ENCODE measurements at places on chromosomes 3 and 15.

DNA sequence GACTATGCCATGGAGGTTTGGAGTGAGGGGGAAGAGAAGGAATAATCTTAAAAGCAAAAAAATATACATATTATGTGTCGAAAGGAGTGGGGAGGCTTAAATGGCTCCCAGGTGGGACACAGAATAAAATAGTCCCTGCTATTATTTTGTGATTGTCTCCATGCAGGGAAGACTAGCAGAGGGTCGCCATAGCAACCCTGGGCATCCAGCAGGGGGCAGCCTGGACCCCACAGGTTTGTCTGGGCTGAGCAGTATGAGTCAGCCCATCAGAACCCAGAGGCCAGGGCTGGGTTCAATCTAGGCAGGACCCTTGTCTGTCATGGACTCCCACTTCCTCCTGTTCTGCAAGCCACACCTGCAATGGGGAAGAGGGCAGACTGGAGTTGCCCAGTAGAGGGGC, 17.6 kb upstream of the LINGO1 start:
- no peak for DNase-seq

DNA sequence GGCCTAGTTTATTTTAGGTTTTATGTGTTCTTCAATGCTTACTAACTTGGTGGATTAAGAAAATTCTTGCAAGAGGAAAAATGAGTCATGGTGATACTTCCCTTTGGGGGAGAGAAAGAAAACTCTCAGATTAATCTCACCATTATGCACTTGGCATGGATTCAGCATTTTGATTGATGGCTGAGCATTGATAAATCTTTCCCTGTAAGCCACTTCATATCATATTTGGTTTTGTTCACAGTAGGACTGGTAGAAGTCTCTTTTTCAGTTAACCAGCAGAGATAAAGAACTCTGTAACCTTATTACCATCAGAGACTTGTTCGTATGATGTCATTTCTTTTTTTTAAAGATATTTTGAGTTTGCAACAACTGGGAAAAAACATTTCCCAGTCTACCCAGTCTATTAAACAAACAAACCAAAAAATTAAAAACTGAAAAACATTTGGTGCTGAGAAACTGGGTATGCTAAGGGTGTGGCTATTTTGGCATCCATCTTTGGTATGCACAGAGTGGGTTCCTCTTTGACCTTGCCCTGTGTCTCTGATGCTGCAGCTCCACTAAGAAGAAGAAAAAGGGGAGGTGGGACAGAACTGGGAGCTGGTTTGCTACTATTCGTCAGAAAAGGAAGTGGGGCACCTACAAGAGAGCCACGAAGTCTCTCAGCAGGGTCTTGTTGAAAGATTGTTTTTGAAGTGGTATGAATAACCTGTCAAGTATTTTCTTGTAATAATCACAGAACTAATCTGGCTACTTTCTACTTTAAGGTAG, 17.2 kb downstream of the TMOD3 start:
- no peak for DNase-seq

DNA sequence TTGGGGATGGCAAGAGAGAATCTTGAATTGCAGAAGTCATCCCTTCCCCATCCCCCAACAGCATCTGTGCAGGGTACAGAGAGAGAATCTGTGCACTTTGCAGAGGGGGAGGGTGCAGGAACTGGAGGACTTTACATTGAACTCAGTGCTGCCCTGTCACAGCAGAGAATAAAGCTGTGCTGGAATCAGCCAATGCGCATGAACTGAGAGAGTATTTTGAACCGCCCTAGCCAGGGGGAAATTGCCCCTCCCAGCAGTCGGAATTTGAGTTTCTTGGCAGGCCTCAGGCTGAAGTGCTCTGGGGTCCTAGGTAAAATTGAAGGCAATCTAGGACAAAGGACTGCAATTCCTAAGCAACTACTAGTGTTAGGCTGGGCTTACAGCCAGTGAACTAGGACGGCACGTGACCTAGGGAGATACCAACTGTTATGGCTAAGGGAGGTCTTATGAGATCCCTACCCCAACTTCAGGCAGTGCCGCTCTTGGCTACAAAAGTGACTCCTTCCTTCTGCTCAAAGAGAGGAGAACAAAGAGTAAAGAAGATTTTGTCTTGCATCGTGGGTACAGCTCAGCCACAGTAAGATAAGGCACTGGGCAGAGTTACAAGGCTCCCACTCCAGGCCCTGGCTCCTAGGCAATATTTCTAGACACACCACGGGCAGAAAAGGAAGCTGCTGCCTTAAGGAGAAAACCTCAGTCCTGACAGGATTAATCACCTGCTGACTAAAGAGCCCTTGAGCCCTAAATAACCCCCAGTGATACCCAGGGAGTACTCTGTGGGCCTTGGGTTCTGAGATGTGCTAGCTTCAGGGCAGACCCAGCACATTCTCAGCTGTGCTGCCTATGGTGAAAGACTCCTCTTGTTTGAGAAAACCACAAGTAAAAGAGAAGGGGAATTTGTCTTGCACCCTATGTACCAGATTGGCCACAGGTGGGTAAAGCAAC, 300.5 kb upstream of the ALCAM start:
- no peak for DNase-seq

DNA sequence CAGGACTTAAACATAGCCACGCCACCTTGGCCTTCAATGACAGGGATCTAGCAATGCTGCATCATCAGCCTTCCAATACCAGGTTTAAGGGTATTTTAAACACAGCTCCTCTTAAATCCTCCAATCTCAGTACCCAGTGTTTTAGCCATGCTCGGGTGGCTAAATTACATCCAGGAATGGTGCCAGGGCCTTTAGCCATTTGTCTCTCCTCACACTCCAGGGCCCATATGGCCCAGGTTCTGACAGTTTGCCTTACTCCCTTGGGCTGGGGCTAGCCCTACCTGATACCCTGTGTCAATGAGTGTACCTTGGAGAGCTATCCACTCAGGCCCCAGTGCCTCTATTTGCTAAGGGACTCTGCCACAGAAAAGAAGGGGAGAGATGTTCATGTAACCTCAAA, 29.4 kb downstream of the ZNF589 start:
- no peak for DNase-seq

DNA sequence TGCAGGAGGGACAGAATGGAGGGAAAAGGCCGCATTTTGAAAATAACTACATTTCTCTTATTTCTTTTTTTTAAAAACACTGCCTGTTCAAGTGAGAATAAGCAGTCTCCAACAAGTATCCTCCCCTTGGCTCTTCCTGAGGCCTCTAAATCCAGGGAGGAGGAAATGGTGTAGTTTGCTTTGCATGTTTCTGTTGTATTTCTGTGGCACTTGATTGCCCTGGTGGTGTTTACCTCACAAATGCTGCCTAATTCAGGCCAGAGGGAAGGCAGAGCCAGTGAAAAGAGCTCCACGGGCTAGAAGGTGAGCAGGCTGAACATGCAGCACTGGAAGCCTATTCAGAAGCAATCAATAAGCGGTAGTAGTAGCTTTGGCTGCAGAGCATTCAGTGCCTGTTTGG, 149.3 kb upstream of the ATP11B start:
- peak; percentile 71 for DNase-seq

- no peak for DNase-seq
Measured at GRCh38 chr15:61132211-61132610, 96.9 kb downstream of the RORA start.

- peak; percentile 3 for DNase-seq
Measured at GRCh38 chr3:11539677-11540076, 104.0 kb downstream of the VGLL4 start.

DNA sequence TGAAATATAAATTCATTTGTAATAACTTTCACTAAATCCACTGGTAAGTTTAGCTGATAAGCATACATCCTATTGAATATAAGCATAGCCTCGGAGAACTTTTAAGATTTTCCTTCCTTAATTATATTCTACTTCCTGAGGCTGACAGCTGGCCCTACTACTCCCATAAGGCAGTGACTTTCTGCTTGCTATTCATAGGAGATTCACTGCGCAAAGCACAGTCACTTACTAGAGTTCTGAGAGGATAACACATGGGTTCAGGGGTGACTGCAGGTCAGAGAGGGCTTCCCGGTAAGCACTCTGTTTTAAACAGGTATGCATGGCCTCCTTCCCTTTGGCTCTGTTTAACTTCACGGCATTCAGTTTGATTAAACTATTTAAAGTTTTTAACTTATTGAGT, 75.8 kb downstream of the FAIM start:
- DNase-seq = no peak

GRCh38 chr3:96209699-96210098, 604.7 kb upstream of the EPHA6 start:
- DNase-seq = no peak

GRCh38 chr15:26325495-26325894, 447.4 kb downstream of the GABRB3 start:
- DNase-seq = no peak

GRCh38 chr15:49265911-49266310, 95.9 kb downstream of the GALK2 start:
- no peak for DNase-seq

DNA sequence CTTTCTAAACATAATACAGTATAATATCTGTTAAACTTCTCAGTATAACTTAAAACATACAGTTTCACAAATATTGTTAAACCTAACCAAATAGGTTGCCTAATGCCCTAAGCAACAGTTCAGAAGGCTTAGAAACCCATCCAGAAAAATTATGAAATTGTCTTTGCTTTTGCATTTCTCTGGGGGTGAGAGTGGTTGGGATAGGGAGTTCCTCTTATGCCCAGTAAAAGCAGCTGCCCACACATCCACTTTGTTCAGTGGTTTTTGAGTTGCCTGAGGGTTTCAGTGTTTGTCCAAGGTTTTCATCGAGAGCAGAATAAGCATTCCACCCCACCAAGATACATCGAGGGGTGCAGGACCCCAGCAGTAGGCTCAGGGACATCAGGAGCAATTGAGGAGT, 179.4 kb downstream of the CDIN1 start:
- no peak for DNase-seq

GRCh38 chr3:72961752-72962151, 34.9 kb upstream of the PPP4R2 start:
- no peak for DNase-seq

DNA sequence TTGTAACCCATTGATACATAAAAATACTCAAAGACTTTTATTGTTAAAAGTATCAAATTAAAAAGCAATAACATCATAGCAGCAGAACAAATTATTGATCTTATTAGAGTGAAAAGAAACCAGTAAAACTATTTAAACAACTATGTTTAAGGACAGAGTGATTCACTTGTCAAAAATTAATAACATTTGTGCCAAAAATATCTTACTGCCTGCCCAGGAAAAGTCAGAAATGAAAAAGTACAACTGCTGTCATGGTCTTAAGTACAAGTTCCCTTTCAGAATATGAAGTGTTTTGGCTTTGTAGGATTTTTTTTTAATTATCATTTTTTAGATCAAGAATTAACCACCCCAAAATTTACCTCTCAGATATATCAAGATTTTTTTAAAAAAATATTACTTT, 3.4 kb downstream of the IFT57 start:
- no peak for DNase-seq

- no peak for DNase-seq
Measured at GRCh38 chr3:50264383-50264963, 4.5 kb upstream of the SEMA3B start.

GRCh38 chr3:39176025-39176714, 16.2 kb downstream of the XIRP1 start:
- no peak for DNase-seq

- no peak for DNase-seq
Measured at GRCh38 chr15:36701336-36701735, 121.9 kb downstream of the CDIN1 start.

DNA sequence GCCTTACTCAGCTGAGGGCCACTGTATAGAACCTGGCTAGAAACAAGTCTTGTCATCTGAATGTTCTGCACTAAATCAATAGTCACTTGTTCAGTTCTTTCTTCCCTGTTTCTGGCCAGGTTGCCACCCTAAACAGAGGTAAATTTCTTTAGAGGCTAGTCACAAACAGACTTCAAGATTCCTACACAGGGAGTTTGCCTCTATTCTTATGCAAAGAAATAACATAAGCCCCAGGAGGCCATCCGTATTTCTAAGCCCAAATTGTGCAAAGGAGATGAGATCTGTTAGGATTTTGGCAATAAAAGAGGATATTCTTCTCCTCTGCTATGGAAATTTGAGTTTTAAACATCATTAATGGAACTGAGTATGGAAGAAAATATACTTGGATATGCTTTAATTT, 4.9 kb downstream of the ZIC4 start:
- DNase-seq = no peak

DNA sequence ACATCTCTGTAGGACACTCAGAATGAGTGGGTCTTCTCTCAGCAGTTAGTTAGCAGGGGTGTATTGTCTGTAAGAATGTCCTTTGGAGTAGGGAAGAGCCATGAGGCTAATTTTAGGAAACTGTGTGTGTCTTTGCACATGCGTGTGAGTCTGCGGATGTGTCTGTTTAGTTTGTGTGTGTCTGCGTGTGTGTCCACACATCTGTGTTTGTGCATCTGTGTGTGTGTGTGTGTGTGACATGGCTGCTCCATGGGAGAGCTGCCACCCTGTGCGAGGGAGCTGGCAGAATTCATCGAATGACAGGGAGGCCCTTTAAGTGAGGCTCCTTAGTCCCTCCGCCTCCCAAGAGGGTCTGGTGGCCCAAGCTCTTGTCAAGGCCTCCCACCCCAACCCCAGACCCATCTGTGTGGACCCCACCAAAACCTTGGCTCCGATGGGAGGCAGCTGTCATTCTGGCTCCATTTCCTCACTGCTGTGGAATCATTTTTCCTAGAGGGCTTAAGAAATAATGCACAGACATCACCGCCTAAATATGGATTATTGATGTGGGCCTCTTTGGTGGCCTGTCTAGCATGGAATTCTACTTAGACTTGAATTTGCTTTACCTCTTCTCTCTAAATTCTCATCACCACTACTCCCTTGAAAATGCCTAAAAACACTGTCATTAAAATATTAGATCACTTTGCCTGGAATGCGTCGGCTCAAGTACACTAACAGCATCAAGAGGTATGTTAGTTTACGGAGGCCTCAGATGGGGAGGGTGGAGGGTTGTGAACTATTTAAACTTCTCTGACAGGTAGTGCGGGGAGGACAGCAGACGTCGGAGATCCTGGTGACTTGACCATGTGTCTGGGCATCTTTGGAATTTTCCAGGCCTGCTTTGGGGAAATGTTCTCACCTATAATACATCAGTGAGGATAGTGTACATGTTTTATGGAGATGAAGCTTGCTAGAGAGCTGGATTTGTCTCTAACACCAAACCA, 9.4 kb downstream of the ESYT3 start:
- no peak for DNase-seq

- DNase-seq = no peak
Measured at GRCh38 chr3:170724599-170725280, 138.9 kb upstream of the SLC7A14 start.

DNA sequence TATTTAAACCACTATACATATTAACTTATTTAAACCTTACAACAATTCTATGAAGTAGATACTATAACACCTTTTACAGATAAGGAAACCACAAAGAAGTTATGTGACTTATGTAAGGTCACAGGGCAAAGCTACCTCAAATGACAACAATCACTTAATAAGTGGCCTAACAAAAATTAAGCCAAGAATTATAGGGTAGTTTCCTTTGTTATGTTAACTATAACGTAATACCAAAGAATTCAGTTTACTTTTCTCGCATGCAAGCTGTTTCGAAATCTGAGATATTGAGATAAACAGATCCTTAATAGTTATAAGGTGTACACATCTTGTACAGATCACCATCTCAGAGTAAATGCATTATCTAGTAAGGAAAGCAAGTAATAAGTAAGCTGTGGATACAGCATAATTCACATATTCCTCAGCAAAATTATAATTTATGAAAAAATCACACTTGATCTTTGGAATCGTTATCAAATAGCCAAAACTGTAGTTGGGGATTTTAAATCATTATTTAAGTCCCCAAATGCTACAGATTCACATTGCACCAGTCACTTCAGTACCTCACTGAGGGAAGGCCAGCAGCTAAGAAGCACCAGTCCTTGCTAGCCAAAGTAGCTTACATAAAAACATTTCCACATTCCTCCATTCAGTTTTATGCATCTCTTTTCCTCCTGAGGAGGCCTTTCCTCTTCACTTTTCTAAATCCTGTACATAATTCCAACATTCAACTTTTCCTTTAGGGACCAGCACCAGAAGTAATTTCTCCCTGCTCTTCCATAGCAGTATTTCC, 226.8 kb downstream of the TBC1D5 start:
- no peak for DNase-seq
